ENCODE measurements at places on chromosomes 3 and 15.

DNA sequence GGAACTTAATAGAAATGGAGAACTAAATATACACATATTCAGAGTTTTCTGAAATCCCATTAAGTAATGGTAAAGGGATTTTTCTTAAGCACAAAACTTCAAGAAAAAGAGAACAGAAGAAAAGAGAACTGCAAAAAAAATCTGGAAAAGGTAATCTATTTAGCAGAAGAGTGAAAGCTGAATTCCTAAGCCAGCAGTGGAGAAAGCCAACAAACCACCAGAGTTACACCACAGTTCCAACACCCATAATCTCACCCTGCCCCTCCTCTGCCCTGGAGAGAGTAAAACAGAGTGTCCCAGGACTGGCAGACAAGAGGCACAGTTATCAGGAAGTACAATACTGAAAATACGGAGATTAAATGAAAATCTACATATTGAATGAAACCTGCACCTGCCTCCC lies 29.4 kb downstream of the TP53BP1 start:
- no peak for DNase-seq

DNA sequence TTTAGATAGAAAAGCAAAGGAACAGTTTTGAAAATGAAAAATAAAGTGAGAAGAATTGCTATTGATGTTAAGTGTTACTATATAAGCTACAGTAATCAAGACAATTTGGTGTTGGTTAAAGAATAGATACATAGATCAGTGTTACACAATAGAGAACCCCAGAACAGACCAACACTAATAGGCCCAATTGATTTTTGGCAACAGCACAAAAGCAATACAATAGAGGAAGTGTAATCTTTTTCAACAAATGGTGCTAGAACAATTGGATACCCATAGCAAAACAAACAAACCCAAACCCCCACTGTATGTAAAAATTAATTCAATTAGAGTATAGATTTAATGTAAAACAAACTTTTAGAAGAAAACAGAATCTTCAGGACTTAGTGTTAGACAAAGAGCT lies 61.8 kb downstream of the ATP11B start:
- no peak for DNase-seq

GRCh38 chr15:38758043-38758442 lies 193.4 kb upstream of the RASGRP1 start:
- DNase-seq = no peak

DNA sequence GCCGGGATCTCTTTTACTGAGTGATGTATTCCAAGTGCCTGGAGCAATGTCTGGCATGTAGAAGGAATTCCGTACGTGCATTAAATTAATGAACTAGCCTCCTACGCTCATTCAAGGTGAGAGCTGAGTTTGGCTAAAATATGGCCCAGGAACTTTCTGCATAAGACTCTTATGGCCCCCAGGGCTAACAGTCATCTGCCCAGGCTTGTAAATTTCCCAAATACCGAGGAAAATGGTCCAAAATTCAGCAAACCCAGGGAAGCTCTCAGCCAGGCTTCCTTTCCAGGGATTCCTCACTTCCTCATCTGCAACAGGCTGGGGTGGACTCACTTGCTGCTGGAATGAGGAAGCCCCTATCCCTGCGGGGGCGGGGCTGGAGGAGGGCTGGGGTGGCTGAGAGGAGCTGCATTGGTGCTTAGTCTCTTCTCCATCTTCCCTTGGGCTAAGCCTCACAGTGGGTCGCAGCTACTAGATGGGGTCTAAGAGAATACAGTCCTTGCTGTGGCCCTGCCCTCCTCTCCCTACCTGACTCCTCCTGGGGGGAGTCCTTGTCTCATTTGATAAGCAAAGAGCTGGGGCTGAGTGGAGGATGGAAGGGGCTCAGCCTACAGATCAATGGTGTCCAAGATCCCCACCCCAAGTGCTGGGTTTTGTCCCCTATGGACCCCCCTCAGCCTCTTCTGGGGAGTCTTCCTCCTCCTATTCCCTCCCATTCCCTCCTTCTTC lies 28.5 kb upstream of the APOD start:
- no peak for DNase-seq

- DNase-seq = no peak
These were observed 1016.6 kb downstream of the PLOD2 start for GRCh38 chr3:145144361-145144760.

- DNase-seq = no peak
These were observed 13.1 kb downstream of the CMTM7 start for GRCh38 chr3:32404714-32405113.

DNA sequence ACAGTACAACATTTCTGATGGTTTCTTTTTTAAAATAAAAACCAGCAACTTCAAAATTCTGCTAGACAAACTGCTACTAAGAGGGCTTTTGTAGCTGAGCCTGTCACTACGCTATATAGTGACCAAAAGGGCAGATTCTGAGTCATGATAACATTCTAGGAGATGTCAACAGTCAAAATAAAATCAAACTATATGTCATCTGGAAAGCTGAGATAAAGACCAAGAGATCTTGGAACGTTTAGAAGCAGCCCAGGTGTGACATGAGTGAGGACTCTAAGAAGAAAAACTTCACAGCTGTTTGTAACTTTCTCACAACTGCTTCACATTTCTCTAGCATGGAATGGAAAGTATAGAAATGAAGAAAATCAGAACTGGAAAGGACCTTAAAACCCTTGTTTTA lies 84.6 kb downstream of the FILIP1L start:
- DNase-seq = no peak
